ENCODE measurements at places on chromosomes 13 and 19.

DNA sequence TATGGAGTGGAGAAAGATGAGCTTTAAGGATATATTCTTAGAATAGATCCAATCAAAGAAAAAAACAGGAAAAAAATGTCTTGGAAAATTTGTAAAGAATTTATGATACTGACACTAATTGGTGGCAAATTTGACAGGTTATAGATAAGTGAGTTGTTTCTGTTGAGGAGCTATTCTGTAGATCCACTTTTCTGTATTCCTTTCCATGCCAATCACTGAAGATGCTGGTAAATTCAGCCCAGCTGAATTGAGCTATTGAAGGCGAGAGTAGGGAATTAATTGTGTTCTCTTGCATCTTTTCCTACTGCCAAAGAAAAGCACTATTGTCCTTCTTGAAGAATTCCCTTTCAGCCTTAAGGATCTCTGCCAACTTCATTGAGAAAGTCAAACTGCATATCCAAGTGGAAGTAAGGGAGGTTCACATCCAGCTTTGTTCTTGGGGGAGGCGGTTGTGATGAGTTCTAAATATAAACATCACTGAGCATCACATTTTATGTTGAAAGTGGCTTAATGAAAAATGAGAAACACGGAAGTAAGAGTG is 113.1 kb downstream of the PCDH9 start:
- no peak for DNase-seq

DNA sequence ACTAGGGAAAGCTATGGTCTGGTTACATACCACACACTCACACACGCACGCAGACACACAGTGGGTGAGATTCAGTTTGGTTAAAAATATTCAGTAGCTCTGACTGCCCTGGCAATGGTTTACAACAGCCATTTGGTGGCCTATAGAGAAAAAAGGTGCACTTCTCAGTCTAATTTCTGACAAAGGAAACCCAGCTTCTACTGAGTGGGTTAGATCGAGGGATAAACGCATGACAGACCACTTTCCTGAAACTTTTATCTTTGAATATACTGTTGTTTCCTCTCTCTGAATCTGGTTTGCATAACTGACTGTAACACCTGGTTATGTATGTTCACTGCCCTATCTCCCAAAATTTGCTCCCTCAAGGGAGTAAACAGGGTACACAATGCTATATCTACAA is 2.5 kb downstream of the LIG4 start:
- no peak for DNase-seq

- DNase-seq, result no peak
Measured at GRCh38 chr19:33290956-33291622, 11.2 kb downstream of the CEBPA start.

DNA sequence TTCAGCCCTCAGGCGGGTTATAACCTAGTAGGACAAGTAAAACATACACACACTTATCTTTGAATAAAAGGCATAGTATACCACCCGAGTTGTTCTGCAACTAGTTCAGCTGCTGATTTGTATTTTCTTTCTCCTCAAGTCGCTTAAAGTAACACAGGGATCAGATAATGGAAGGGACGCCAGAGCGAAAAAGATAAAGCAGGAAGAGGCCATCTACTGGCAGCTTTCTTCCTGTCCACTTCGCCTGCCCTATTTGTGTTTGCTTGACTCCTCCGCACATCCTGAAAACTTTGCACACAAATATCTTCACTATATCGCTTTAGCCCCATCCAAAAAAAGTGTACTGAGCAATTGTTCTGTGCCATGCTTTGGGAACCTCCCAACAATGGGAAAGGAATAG is 238.0 kb upstream of the SOX21 start:
- no peak for DNase-seq

DNA sequence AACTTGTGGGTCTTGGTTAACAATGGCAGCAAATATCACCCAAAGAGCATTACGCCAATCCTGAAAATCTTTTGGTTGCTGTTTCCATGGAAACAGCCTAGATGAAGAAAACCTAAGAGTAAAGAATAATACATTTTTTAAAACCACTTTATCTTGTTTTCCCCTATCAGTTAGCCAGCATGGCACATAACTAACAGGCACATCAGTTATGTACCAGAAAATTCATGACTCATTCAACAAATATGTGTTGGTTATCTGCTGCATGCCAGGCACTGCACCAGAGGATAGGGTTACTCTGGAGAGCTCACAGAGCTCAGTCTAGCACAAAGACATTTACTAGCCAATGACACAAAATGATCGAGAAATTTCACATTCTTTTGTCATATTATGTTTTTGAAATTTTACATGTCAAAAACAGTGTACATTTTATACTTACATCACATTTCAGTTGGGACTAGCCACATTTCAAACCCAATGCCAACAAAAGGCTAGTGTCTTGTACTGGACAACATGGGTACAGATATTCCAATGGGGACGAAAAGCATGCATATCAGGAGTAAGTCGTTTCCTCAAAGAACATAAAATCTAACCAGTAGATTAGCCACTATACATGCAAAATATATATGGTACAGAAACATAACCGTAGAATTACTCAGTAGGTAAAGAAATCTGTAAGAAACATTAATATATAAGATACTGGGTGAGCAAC is 20.3 kb downstream of the LNX2 start:
- DNase-seq, result no peak

GRCh38 chr13:39599012-39599411 is 4.0 kb downstream of the LHFPL6 start:
- DNase-seq, result no peak

DNA sequence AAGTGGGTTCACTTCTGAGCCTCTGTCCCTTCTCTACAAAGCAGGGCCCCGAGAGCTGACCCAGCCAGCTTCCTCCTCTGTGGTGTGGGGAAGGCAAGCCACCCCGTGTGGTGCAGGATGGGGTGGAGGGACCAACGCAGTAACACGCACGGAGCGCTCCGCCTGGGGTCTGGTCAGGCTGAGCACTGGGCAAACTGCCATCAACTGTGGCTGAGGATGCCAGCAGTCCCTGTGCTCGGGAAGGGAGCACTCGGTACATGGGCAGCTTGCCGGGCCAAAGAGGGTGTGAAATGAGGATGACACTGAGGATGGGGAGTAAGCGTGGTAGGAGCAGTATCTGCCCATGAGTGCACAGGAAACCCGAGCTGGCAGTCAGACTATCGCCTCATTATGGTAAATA is 7.6 kb upstream of the GMIP start:
- DNase-seq, result no peak

DNA sequence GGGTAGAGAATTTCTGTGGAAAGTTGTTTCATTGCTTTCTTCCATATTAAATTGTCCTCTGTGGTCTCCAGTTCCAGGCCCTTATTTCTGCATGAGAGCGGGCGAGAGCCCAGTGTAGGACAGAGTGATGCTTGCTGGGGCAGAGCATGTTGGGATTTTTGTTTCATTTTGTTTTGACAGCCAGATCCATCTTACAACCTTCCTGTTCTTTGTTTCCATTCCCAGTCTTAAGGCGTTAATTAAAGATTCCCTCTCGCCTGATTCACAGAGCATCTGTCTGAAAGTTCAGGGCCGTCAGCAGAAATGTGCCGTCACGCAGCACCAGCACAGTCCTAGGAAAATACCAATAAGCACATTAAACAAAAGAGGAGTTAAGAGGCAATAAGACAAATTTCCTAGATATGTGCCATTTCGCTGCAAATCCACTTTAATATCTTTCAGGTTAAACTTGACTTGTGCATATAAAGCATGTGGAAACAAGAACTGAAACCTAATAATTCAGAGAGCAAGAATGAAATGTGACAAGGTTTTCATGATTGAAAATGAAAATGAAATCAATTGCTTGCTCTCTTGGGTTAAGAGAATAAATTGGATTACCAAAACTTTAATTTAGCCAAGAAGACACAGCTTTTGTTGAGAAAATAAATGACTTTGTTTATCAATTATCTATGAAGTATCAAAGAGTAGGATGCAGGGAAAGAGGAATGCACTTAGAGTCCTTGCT is 210.7 kb upstream of the SLC10A2 start:
- no peak for DNase-seq

DNA sequence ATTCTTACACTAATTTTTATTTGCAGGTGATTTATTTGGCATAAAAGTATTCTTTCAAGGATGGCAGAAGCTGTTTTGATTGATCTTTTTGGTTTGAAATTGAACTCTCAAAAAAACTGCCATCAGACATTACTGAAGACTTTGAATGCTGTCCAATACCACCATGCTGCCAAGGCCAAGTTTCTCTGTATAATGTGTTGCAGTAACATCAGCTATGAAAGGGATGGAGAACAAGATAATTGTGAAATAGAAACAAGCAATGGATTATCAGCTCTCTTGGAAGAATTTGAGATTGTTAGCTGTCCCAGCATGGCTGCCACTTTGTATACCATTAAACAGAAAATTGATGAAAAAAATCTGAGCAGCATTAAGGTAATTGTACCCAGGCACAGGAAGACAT is 1.2 kb downstream of the LACC1 start:
- no peak for DNase-seq

DNA sequence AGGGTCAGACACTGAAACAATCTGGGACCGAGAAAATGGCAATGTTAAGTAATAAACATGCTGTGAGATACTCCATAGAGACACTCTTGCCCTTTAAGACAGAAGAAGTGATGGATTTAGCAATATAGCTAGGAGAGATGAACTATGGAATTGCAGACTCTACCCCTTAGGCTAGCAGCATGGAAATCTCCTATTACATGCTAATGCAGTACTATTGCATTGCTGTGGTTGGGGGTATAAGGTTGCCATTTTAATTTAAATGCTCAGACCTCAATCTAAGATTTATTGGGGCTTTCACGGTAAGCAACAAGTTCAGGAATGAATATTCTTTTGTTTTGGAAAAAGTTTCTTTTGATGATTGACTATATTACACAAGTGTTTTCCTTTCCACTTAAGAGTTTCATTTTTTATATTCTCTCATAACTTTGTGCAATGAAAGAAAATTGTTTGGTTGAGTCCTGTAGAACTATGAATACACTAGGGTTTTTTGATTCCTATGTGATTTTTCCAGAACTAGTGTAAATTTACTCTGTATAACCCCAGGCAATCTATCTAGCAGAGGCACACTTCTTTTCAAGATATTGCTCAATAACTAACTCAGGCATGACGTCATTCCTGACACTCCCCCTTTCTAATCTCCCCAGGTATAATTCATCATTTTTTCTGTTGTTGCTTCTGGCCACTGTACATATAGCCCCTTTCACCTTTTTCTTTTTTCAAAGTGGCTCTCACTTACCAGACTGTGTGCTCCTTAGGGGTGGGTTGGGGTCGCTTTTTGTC is 394.7 kb upstream of the KLF12 start:
- DNase-seq, result no peak

GRCh38 chr13:50171590-50172282 is 156.5 kb downstream of the KCNRG start:
- DNase-seq, result no peak

- DNase-seq, result no peak
Measured at GRCh38 chr13:73603646-73604045, 530.6 kb downstream of the KLF12 start.

GRCh38 chr19:14563989-14564651 is 7.7 kb downstream of the NDUFB7 start:
- DNase-seq, result no peak

GRCh38 chr13:79589603-79590393 is 108.8 kb downstream of the NDFIP2 start:
- no peak for DNase-seq

- DNase-seq, result peak; percentile 39
Measured at GRCh38 chr19:12580180-12580694, 29.0 kb upstream of the ZNF564 start.

DNA sequence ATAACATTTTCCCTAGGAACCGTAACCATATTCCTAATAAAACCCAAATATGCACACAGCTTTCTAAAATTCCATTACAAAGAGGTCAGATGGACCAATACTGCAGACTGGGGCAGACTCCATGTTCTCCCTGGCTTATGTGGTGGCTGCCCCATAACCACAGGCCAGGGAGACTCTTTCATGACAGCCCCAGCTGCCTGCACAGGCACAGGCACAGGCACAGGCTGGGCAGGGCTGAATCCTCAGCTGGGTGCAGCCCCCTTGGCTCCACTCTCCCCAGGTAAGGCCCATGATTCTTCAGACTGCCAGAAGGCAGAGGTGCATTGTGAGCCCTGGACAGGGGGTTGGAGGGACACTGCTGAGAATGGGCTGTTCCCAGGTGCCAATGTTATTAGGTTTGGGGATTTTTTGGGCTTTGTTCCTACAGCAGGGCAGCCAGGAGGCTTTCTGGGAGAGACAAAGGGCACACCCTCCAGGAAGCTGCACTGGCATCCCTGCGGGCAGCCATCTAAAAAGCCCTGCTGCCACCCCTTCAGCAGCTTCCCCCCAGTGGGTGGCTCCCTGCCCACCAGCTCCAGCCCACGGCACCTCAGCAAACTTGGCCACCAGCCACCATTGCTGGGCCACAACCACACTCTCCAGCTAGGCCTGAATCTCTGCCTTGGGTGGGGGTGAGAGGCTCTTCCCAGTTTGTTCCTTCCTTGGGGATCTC is 20.0 kb downstream of the DOCK9 start:
- no peak for DNase-seq

DNA sequence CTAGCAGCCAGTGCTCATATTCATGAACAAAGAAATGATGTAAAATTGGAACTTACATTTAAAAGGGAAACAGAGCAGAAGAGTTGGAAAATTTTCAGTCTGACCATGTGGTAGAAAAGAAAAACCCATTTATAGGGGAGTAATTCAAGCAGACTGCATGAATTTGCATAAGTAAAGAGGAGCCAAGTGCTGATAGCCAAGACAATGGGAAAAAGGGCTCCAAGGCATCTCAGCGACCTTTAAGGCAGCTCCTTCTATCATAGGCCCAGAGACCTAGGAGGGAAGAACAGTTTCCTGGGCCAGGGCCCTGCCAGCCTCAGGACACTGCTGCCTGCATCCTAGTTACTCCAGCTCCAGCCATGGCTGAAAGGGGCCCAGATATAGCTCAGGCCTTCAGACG is 7.5 kb downstream of the DNAJC3 start:
- no peak for DNase-seq

DNA sequence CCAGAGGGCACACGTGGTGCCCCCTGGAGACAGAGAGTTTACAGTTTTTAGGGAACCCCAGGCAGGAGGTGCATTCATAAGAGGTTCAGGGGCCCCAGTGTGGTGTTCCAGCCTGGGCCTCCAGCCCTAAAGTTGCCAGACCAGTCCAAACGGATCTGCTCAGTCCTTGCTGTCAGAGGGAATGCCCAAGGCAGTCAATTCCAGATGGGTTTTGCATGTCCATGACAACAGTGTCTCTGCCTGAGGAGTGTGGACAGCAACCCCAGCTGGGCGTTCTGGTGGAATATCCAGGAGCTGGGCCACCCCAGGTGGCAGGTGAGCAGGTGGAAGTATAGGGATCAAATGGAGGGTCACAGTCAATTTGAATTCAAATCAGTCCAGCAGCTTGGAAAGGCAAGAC is 25.3 kb downstream of the FBXO27 start:
- DNase-seq, result no peak

DNA sequence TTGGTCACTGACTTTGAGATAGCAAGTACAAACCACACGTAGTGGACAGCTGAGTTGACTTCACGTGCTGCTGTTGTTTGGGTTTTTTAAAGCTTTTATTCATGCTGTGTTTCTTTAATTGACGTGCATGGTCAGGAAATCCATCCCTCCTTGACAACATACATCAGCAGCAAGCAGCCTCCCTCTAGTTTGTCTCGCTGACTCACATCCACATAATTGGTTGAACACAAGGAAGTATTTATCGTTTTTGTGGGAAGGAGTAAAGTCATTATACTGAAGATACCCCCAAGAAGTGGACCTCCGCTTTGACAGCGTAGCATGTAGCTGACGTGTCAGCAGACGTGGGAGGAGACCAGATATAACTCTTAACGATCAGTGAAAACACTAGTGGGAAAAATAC is 355.8 kb downstream of the MYO16 start:
- no peak for DNase-seq

Measured in GM04503 (cell line).